ENCODE measurements at places on chromosomes 12 and 14.

- no peak for DNase-seq
These were observed 56.2 kb upstream of the TSPAN9 start for GRCh38 chr12:3020850-3021435.

DNA sequence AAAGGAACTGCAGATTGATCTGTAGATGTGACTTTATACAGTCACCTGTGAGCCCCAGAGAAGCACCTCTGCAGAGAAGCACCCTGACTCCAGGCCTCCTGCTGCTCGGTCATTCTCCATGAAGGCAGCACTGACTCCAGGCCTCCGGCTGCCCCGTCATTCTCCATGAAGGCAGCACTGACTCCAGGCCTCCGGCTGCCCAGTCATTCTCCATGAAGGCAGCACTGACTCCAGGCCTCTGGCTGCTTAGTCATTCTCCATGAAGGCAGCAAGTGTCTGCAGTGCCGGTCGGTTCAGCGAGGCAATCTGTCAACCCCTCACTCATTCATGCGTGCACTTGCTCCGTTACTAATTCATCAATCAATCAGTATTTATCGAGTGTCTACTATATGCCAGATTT lies 160.3 kb downstream of the PIWIL1 start:
- DNase-seq: no peak

DNA sequence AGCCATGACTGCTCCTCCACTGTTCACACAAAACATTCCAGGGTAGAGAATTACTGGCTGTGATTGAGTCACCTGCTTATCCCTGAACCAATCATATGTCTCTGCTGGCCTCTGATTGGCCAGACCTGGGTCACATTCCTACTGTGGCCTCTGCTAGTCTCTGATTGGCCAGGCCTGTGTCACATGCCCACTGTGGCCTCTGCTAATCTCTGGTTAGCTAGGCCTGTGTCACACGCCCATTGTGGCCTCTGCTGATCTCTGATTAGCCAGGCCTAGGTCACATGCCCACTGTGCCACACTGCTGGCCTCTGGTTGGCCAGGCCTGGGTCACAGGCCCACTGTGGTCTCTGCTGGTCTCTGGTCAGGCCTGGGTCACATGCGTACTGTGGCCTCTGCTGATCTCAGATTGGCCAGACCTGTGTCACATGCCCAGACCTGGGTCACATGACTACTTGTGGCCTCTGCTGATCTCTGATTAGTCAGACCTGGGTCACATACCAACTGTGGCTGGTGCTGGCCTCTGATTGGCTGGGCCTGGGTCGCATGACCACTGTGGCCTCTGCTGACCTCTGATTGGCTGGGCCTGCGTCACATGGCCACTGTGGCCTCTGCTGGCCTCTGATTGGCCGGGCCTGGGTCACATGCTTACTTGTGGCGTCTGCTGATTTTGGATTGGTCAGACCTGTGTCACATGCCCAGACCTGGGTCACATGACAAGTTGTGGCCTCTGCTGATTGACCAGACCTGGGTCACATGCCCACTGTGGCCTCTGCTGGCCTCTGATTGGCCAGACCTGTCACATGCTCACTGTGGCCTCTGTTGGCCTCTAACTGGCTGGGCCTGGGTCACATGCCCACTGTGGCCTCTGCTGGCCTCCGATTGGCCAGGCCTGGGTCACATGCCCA lies 251.6 kb downstream of the SLC15A4 start:
- no peak for DNase-seq

DNA sequence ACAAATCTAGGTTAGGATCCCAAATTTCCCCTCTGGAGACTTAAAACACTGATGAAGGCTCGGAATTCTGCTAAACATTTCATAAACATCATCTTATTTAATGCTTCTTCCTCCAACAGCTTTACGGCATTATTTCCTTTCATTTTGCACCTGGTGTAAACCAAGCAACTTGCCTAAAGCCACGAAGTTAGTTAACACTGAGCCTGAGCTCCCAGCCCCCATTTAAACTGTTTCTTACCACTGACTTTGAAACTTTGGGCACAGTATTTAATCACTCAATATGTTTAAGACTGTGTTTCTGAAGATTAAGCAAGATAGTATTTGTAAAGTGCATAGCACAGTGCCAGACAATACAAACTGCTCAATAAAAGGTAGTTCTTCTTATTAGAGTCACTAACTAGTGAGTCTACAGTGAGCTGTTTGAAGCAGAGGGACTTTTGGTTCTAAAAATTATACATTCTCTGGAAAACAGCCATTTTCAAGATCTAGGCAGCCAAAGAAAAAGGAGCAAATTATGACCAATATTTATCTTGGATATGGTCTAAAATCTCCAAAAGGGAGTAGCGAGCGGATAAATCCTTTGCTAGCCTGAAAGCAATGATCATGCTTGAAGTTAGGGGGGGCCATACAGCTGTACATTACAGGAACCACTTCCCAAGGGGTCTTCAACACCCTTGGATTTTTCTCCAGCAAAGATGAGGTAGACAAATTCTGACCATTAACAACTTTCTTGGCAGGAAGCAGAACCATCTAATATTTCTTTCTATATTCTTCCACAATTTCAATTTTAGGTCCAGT lies 4.0 kb downstream of the EGLN3 start:
- no peak for DNase-seq

- DNase-seq: no peak
These were observed 5.0 kb upstream of the SLC35F4 start for GRCh38 chr14:57870686-57871457.

GRCh38 chr12:120416490-120417216 lies 21.3 kb upstream of the COX6A1 start:
- no peak for DNase-seq

DNA sequence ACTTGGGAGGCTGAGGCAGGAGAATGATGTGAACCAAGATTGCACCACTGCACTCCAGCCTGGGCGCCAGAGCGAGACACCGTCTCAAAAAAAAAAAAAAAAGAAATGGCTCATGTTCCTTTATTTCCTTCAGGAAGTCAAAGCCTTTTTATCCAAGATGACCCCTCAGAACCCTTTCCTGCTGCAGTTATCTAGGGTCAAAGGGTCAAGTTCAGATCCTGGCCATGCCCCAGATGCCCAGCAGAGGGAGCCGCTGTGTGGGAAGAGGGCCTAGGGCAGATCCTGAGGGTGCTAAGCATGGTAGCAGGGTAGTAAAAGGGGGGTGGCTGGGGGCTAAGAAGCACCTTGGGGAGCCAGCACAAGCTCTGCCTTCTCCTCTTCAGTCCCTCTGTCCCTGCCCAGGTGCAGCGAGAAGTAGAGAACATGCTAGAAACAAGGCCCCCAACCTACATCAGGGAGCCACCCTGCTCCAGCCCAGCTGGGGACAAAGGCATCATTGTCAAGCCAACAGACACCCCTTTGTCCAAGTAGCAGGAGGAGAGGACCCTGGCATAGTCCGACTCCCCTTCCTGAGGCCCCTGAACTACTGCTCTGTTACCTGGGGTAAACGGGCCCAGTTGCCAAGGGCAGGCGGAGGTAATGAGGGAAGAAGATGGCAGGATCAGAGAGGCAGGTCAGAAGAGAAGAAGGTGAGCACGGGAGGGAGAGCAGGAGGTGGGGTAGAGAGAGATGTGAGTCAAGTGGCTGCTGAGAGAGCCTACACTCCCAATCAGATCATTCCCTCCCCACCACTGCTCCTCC lies 6.5 kb downstream of the NFE2 start:
- DNase-seq: peak; percentile 29

DNA sequence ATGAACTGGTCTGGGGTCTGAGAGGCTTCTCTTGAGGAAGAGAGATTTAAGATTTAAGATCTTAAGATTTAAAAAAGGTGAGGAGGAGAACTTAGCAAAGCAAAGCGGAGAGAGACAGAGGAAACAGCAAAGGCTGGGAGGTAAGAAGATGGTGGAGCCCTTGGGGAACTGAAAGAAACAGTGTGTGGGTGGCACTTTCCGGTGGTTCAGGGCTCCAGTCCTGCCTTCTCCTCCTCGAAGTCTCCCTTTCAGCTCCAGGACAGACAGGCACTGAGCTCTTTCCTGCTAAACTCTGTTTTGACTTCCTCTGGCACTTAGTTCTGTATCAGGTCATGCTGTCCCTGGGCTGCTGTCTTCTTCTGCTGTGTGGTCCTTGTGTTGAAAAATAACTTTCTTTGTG lies 298.7 kb upstream of the SRRM4 start:
- DNase-seq: no peak

DNA sequence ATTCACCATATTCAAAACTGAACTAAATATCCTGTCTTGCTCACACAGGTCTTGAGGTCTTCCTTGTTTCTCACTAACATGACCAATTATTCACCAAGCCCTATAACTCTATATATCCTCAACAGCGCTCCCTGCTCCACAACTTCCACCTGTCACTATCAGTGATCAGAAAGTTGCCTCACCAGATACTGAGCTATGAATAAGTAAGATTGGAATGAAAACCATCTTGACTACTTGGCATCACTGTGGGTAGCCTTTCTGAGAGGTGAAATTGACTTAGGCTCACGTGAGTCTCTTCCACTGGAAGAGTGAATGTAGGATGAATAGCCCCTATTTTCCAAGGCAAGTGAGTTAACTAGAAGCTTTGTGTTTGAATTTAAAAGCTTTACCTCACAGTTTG lies 167.1 kb downstream of the PIK3C2G start:
- DNase-seq: no peak

GRCh38 chr12:11894890-11895289 lies 175.8 kb upstream of the BCL2L14 start:
- DNase-seq: no peak

DNA sequence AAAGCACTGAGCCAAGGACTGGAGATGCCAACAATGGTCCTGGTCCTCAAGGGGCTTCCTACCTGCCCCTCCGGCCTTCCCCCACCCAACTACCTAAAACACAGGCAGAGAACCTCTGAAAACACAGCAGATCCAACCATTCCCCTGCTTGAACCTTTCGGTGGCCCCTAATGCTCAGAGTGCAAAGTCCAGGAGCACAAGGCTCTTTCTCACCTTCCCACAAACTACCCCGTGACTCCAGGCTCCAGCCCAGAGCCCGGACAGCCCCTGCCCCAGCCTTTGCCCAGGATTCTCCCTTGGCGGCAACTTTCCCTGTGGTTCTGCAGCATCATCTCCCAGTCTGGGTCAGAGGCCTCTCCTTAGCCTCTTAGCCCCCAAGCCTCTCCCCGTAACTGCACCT lies 1.6 kb upstream of the CD9 start:
- DNase-seq: no peak

DNA sequence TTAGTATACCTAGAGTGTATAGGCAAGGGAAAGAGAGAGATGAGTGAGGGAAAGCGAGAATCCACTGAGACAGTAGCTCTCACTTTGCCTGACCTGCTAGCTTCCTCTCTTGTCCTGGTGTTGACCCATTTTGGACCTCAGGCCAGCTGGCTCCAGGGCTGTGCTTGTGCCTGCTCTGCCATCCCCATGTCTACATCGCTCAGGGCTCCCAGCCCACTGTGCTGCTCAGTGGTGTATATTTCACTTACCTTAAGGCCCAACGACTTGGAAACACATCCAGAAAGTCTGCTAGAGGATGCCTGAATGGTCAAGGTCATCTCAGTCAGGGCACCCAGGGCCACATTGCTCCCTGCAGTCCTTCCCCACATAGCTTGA lies 964 bp upstream of the SERPINA4 start:
- no peak for DNase-seq

DNA sequence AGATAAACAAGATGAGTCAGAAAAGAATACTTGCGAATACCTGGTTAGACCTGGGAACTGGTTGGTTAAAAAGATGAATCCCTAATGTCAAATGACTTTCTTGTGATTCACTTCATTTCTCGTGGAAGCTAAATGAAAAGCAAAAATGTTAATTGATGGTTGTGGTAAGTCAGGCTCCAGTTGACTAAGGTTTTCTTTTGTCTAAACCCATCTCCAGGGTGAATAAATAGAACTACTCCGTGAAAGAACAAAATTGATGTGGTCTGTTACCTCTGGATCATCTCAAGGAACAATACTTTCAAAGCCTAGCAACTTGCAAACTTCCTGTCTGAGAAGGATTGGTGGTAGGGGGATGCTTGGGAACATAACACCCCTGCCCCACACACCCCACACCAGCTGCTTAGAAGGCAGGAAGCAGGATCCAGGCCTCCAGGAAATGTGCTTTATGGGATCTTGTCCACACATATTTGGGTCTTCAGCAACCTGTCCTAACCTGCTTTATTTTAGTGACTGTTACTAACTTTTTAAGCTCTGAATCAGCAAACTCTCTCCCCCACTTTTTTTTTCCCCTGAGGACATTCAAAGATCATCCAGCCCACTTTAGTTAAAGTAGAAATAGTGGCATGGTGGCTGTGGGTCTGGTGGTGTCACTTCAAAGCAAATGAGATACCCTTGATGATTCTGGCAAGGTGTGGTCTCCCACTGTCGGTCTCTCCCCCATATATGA lies 60.4 kb upstream of the PTHLH start:
- DNase-seq: no peak

- DNase-seq: no peak
These were observed 27.8 kb upstream of the KCNA5 start for GRCh38 chr12:5015711-5016492.

DNA sequence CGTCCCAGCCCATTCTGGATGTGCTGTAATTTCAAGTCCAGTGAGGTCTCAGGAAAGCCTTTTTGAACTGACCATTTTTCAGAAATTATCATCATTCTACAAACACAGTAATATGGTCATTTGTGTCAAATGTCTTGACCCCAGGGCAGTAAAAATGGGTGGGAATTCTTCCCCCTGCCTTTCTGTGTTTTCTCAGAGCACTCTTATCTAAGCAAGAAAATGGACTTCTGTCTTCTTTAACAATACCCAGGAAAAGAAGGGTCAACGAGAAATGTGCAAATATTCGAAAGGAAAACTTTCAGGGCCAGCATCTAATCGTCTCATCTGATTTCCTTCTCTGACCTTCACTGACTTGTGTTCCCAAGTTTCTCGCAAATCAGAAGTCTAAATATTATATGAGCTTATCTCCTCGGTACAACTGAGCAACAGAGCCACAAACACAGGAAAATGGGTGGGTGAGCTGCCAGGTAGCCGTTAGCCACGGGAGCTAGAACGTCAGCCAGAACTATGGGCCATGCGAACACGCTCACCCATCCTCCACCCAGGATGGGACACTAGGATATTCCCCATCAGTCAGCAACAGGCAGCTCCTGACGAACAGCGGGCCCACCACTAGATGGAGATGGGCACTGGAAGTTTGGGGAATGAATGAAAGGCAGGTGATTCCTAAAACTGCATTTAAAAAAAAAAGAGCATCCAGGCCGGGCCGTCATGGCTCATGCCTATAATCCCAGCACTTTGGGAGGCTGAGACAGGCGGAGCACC lies 57.1 kb downstream of the VWF start:
- DNase-seq: no peak

DNA sequence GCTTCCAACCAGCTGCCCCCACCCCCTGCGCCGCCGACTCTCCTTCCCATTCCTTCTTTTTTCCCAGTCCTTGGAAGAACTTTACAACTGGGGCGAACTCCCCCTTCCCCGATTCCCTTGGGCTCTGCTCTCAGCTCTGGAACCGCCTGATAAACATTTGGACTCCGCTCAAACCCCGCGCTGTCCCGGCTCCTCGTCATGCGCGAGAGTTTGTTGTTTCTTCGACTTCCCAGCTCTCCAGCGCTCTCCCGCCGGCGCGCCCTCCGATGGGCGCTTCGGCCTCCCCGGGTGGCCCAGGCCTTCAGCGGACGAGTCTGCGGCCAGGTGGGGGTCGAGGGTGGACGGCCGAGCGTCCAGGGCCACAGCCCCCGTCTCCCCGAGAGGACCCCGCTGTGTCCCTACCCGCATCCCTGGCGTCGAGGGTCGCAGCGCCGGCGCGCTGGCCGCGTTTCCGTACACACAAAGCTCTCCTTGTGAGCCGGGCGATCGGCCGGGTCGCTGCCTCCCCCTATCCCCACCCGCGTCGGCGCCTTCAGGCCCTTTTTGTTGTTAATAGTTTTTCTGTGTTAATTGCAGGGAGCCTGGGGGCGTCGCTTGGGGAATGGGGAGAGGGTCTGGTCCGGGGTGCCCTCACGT lies 847 bp downstream of the MMP14 start:
- no peak for DNase-seq

All from stimulated activated CD4-positive, alpha-beta T cell treated with anti-CD3 and anti-CD28 coated beads, Interleukin-2, amount 100 ng/mL, for 4 hours (primary cell).